Esophagus muscularis mucosa (tissue), 4 donors: ENCODE measurements at places on chromosomes 16 and 17. TPM values are rescaled to one million over a fixed set of nuclear protein-coding genes. Genes with fewer than 3 reads are reported as not detected.

- H3K4me1 ChIP-seq: peaks cover 21% of the 10 kb centered on the region
- H3K27ac ChIP-seq: peak overlapping the region; percentile 47
- peaks cover 30% of the 10 kb centered on the region for H3K36me3 ChIP-seq
- H3K4me3 ChIP-seq: peak overlapping the region; percentile 97
Observed at GRCh38 chr17:68035131-68035522, 408 bp upstream of the KPNA2 start.

DNA sequence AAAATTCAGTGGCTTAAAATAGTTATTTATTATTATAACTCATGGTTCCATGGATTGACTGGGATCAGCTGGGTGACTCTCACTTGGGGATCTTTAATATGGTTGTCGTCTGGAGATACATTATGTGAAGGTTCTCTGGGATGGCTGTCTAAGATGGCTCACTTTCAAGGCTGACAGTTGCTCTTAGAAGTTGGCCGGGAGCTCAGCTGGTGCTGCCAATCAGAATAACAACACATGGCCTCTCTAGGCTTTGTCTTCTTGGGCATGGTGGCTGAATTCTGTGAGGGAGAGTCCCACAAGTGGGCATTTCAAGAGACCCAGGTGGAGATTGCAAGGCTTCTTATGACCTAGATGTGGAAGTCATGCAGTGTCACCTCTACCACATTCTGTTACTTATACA lies 269.7 kb downstream of the CA10 start:
- no peaks in the 10 kb centered on the region for H3K27me3 ChIP-seq
- H3K36me3 ChIP-seq: no peaks in the 10 kb centered on the region
- H3K4me3 ChIP-seq: no peak overlapping the region
- no peak for DNase-seq
- no peak overlapping the region for H3K27ac ChIP-seq
- no peaks in the 10 kb centered on the region for H3K4me1 ChIP-seq

GRCh38 chr16:6362321-6362720 lies 970.3 kb upstream of the RBFOX1 start:
- no peak overlapping the region for H3K4me3 ChIP-seq
- no peaks in the 10 kb centered on the region for H3K36me3 ChIP-seq
- H3K4me1 ChIP-seq: no peaks in the 10 kb centered on the region

DNA sequence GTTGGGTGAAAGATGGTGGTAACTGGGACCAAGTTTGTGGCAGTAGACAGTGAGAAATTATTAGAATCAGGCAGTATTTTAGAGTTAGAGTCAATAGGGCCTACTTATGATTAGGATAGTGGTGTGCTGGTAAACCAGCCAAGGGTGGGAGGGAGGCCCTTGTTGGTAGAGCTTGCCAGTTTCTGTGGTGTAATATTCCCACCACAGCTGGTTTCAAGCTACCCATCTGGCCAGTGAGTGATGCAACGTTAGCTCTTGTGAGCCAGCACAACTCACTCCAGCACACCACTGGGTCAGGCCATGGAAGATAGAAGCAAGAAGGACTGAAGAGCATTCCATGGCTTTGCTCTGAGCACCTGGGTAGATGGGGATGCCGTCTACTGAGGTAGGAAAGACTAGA lies 34.9 kb downstream of the GNAO1 start:
- no peak overlapping the region for H3K4me3 ChIP-seq
- H3K27me3 ChIP-seq: no peaks in the 10 kb centered on the region
- no peaks in the 10 kb centered on the region for H3K4me1 ChIP-seq
- no peaks in the 10 kb centered on the region for H3K36me3 ChIP-seq
- H3K27ac ChIP-seq: no peak overlapping the region
- no peak for DNase-seq

DNA sequence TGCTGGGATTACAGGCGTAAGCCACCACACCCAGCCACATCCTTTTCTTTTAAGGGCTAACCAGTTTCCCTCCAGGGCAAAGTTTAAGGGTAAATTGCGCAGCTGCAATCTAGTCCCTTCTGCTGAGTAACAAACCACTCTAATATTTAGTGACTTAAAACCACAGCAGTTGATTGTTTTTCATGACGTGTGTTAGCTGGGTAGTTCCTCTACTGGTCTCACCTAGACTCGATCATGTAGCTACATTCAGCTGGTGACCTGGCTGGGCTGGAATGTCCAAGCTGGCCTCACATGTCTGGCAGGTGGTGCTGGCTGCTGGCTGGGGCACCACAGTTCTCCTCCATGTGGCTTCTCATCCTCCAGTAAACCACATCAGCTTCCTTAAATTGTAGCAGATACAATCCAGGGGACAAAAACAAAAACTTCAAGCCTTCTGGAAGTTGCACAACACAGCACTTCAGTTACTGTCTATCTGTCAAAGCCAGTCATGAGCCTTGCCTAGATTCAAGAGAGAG lies 75.5 kb downstream of the GPRC5B start:
- H3K27me3 ChIP-seq: no peaks in the 10 kb centered on the region
- no peaks in the 10 kb centered on the region for H3K36me3 ChIP-seq
- H3K4me1 ChIP-seq: peaks cover 9% of the 10 kb centered on the region
- no peak overlapping the region for H3K4me3 ChIP-seq
- DNase-seq: no peak

- H3K36me3 ChIP-seq: peaks cover 44% of the 10 kb centered on the region
- no peaks in the 10 kb centered on the region for H3K27me3 ChIP-seq
- DNase-seq: no peak
Observed at GRCh38 chr17:76714822-76715495, 4.2 kb upstream of the MXRA7 start.

GRCh38 chr17:50712641-50713040 lies 4.9 kb upstream of the ANKRD40 start:
- no peak overlapping the region for H3K27ac ChIP-seq
- no peaks in the 10 kb centered on the region for H3K36me3 ChIP-seq

DNA sequence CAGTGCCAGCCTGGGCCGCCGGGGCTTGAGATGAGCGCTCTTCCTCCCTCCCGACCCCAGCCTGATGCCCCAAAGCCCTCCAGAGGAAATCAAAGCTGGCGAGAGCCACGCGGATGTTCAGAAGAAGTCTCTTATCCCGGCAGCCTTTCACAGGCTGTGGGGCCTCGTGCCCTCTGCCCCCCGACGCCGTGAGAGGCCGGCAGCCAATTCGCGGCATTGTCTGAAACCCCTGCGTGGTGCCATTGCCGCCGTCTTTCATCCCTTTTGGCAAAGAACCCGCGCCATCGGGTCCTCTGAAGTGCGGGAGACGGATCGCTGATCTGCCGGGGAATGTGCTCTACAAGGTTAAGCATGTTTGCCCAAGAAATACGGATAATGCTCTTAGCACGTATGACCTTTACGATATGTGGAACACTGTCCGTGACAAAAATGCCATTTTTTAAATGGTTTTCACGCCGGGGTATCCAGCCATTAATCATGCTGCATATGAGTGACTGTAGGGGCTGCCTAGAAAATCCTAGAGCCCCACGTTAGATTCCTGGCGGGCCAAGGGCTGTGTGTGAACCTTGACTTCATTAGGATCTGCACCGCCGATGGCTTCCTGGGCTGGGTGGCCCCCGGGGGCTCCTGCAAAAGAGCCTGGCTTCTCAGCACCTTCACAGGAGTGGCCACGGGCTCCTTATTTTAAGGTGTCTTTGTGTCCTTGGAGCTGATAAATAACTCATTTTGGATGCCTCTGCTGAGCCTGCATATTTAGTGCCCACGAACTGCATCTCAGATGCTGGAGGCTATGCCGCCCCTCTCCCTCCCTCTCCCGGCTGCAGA lies 165.1 kb upstream of the TNRC6C start:
- H3K4me1 ChIP-seq: peaks cover 29% of the 10 kb centered on the region
- H3K36me3 ChIP-seq: no peaks in the 10 kb centered on the region
- no peak overlapping the region for H3K4me3 ChIP-seq
- no peaks in the 10 kb centered on the region for H3K27me3 ChIP-seq

DNA sequence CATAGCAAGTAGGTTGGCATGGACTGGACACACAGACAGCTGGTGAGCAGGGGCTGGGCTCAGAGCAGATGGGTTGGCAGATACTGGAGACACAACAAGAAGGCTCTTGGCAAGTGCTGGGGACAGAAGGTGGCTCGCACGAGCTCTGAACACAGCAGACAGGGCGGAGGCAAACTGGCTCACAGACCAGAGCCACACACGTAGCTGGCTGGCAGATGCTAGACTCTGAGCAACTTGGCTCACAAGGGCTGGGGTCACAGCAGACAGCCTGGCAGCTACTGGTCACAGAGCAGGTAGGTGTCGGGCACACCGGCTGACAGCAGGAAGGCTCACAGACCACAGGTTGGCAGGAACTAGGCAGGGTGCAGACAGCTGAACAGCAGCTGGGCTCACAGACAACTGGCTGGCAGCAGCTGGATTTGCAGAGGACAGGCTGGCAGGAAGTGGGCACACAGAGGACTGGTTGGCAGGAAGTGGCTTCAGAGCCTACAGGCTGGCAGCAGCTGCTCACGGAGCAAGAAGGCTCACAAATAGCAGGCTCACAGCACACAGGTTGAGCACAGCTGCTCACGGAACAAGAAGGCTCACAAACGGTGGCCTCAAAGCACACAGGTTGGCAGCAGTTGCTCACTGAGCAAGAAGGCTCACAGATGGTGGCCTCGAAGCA lies 725 bp downstream of the KRTAP16-1 start:
- H3K4me1 ChIP-seq: peaks cover 10% of the 10 kb centered on the region
- no peaks in the 10 kb centered on the region for H3K36me3 ChIP-seq
- H3K4me3 ChIP-seq: no peak overlapping the region
- DNase-seq: no peak

DNA sequence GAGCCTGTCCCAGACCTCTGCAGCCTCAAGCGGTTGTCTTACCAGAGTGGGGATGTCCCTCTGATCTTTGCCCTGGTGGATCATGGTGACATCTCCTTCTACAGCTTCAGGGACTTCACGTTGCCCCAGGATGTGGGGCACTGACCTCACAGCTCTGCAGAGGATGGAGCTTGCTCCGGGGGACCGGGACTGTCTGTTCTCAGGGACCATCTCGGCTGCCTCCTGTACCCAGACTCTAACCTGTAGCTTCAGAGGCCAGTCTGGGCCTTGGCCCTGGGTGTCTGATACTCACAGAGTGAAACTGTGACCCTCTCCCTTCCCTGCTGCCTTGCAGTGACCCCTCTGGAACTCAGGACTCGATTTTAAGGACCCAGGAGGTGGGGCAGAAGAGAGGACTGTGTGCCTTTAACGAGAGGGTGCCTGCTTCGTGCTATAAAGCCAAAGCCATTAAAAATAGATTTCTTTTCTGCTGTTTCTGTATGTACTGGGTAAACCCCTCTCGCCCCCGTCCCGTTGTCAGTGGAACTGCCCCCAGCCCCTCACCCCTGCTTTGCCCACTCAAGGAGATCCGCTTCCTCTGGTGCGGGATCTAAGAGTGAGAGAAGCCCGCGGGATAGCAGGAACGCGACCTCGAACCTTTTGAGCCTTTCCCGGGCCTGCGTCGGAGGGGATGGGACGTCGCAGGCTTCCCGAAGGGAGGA lies 1.1 kb upstream of the LLGL2 start:
- peak overlapping the region; percentile 75 for H3K4me3 ChIP-seq
- no peaks in the 10 kb centered on the region for H3K27me3 ChIP-seq
- H3K27ac ChIP-seq: peak overlapping the region; percentile 75
- peaks cover 25% of the 10 kb centered on the region for H3K36me3 ChIP-seq
- peaks cover 22% of the 10 kb centered on the region for H3K4me1 ChIP-seq

DNA sequence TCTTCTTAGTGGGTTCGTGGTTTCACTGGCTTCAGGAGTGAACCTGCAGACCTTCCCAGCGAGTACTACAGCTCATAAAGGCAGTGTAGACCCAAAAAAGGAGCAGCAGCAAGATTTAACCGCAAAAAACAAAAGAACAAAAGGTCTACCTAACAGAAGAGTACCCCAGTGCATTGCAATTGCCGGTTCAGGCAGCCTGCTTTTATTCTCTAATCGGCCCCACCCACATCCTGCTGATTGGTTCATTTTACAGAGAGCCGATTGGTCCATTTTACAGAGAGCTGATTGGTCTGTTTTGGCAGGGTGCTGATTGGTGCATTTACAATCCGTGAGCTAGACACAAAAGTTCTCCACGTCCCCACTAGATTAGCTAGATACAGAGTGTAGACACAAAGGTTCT lies 2.0 kb upstream of the ARRB2 start:
- peaks cover 30% of the 10 kb centered on the region for H3K4me1 ChIP-seq
- H3K27ac ChIP-seq: no peak overlapping the region
- no peaks in the 10 kb centered on the region for H3K36me3 ChIP-seq
- no peaks in the 10 kb centered on the region for H3K27me3 ChIP-seq
- H3K4me3 ChIP-seq: no peak overlapping the region

GRCh38 chr17:77959926-77960521 lies 1.5 kb downstream of the TNRC6C start:
- no peaks in the 10 kb centered on the region for H3K27me3 ChIP-seq
- H3K27ac ChIP-seq: peak overlapping the region; percentile 84
- H3K36me3 ChIP-seq: no peaks in the 10 kb centered on the region
- DNase-seq: peak; percentile 88

CRISPLD2 gene
- 245 TPM for total RNA-seq

WNK4 gene
- 0.50 TPM for total RNA-seq

PABPN1L gene
- total RNA-seq: not detected

ESRP2 gene
- 0.17 TPM for total RNA-seq

TBX2 gene
- total RNA-seq: 25.3 TPM

CA5A gene
- total RNA-seq: not detected

PSMC3IP gene
- 4.0 TPM for total RNA-seq

SHPK gene
- 5.1 TPM for total RNA-seq

MFSD11 gene
- 19.1 TPM for total RNA-seq

MYO19 gene
- total RNA-seq: 49.4 TPM
